ENCODE measurements at places on chromosomes 3 and 15.

DNA sequence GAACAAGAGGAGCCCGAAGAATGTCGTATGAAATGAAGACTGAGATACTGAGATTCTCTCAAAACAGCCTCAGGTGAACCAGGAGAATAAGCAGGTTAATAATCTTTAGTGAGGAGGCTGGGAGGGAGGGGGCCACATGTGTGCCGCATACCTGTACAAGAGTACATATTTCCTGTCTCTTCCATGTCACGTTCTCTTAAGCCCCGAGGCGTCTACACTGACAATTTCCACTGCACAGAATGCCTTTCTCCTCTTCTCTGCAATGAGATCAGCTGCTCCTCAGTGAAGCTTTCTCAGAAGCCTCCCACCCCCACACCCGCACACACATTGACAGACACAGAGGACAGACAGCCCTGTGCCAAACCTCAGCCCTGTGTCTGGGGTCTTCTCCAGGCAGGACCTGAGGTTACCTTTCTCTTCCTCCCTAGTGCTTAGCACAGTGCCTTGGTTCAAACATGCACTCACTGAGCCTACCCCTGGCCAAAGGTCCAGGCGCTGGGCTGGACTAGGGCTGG lies 55.4 kb downstream of the PDZRN3 start:
- DNase-seq: no peak

DNA sequence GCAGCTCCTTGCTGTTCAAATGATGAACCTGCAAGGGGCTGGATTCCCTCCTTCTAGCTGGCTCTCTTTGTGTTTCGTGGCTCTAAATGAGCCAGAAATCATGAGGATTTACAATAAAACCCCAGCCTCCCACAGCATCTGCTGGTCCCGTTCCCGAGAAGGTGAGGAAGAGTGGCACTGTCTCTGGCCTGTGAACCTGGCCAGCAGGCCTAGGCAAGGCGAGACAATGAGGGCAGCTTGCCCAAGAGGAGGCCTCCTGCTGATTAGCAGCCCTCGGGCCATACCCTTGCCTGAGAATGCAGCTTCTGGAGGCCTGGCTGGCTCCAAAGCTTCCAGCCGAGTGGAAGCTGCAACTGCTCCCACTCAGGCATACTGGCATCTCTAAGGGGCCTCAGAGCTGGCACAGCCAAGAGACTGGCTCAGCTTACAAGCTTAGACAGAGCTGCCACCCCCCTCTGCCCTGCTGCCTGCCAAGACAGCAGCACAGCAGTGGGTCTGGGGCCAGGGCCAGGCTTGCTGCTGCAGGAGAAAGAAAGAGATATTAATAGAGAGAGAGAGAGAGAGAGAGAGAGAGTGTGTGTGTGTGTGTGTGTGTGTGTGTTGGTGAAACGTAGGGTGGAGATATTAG lies 76.5 kb downstream of the HMG20A start:
- DNase-seq: no peak

GRCh38 chr3:32261545-32261944 lies 23.1 kb downstream of the CMTM8 start:
- no peak for DNase-seq

- DNase-seq: no peak
These were observed 45.4 kb downstream of the AMOTL2 start for GRCh38 chr3:134328846-134329245.

GRCh38 chr15:95470529-95470928 lies 860.0 kb upstream of the NR2F2 start:
- no peak for DNase-seq

DNA sequence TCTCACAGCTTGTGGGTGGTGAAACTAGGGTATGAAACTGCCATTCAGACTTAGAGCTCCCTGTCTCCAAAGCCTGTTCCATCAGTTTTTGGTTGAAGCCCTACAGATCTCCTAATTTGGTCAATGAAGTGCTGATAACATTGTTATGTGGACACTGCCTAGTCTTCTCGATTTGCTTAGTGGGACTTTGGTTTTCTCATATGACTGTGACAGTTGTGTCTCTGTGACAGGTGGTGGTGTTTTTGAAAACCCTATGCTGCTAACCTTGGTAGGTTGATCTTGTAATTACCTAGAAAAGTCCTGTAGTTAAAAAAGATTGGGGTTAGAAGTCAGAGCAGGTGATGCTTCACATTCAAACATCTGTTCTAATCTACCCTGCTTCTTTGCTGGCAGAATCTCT lies 9.2 kb downstream of the PPM1L start:
- no peak for DNase-seq

- no peak for DNase-seq
These were observed 56.2 kb downstream of the NBEAL2 start for GRCh38 chr3:47035645-47036044.

- DNase-seq: no peak
These were observed 229.9 kb downstream of the SV2B start for GRCh38 chr15:91329914-91330313.

DNA sequence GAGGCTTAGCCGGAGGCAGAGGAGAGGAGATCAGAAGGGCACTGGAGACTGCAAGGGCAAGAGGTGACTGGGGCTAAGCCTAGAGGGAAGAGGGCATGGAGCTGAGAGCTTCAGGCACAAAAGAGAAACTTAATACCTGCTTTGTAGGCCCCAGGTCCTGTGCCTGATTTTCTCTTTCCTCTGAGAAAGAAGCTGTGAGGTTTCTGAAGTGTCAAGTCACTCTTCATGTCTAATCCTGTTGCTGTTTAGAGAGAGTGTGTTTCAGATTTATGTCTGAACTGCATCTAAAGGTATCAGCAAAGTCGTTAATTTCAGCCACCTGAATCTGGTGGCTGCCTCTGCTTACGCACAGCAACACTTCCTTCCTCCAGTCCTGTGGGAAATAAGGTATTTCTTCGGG lies 106.9 kb upstream of the RNU6-1 start:
- DNase-seq: no peak

DNA sequence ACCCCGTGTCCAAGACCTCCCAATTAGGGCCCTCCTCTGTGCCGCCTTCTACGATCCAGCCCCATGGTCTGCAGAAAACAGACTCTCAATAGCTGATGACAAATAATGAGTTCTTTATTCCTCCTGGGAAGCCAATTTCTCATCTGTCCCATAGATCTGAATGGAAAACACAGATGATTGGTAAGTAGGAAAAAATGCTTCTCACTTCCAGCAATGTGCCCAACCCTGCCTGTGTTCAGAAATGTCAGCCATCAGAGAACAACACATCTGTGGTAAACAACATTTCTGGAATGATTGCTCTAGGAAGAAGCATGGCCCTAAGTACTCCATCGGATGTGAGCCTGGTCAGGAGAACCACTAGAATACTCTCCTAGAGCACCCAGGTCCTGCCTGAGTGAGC lies 240.5 kb upstream of the HES1 start:
- no peak for DNase-seq

DNA sequence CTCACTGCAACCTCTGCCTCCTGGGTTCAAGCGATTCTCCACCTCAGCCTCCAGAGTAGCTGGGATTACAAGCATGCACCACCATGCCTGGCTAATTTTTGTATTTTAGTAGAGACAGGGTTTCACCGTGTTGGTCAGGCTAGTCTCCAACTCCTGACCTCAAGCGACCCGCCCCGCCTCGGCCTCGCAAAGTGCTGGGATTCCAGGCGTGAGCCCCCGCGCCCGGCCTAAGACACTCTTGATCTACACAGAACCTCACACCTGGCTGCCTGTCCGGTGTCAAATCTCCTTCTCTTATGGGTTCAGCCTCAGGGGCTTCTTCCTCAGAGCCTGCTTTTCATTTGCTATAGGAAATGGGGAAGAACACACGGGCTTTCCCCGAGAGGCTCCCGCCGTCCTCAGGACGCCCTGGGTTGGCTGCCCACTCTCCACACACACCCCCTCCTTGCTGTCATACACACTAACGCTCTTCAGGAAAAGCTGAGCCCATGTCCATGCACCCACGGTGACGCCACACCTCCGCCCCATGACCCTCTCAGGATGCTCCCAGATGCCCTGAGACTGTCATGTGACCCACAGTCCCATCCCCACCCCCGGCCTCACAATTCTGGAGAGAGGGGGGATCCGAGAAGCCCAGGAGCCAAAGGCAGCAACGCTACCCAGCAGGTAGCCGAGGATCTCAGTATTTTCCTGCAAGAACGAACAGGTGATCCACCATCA lies 10.4 kb downstream of the TMEM44 start:
- no peak for DNase-seq

DNA sequence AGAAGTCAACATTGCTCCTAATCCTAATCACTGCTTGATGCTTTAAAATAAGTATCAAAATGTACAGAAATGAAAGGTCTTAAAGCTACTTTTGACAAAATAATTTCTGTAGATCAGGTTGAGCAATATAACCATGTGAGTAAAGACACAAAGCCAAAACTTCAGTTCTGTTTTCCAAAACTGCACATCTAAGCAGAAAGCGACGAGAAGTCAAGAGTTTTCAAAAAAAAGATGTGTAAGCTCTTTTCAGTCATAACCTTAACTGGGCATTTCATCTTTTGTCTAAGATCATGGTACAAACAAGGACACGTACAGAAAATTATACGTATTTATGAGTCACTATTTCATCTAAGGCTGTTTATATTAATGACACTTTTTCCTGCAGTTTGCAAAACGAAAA lies 608.8 kb downstream of the FOXP1 start:
- DNase-seq: no peak

DNA sequence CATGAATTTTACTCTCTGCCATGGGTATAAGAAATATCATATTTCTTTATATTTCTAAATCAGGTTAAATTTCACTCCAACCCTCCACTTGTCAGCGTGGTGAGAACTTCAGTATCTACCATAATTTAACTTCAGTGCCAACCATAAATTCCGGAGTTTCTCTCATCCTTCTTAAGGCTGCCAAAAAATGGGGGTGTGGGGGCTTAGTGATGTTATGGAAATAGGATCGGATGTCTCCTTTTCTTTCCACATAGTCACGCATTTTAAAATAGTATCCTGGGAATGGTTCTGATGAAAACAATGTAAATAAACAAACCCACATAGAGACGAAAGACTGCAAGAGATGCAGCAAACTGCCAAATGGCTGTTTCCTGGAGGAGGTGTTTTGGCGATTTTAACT lies 12.9 kb upstream of the FAM3D start:
- DNase-seq: no peak

GRCh38 chr3:3816034-3816433 lies 16.8 kb downstream of the LRRN1 start:
- no peak for DNase-seq

GRCh38 chr3:32097768-32098167 lies 8.7 kb upstream of the GPD1L start:
- no peak for DNase-seq

GRCh38 chr3:177812492-177812891 lies 615.2 kb upstream of the TBL1XR1 start:
- no peak for DNase-seq

DNA sequence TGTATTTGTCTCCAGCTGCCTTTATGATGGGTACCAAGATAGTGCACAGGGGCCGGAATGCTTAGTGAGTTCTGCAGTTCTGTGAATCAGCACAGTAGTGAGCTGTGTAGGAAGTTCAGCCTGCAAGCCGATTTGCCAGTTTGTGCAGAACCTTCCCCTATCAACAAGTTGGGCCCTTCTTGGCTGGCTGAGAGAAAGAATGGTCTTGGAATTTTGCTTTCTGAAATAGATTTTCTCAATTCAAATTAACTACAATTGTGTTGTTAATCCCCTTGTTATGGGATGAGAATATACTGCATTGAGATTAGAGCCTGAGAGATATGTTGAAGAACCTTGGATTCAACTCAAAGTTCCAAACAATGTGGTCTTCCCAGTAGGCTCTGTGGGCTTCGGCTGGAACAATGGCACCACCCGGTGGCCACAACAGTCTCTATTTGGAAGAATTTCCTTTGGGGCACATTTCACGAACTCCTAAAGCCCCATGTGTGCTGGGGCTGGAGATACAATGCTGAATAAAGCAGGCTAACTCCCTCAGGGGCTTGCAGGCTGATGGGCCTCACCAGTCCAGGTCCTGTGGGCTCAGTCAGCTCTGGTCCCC lies 59.1 kb downstream of the TRIM42 start:
- DNase-seq: no peak

- no peak for DNase-seq
These were observed 57.9 kb upstream of the SELENOK start for GRCh38 chr3:53949541-53949940.

DNA sequence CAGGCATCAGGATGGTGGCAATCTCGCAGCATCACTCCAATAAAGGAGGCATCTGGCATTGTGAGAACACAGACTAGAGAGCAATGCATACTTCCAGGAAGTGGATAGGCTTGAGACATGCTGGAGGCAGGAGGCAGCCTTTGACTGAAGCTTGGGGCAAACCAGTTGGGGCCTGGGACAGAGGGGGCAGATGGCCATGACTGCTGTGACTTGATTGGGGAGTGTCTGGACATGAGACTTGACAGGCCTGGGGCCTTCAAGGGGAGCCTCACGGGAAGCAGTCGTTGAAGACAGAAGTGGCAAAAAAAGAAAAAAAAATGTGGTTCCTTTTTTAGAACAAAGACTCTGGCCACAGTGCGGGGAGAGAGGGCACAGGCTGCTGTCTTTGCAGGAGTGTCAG lies 44.7 kb upstream of the CHRNA7 start:
- no peak for DNase-seq

GRCh38 chr3:147914532-147914931 lies 505.4 kb downstream of the ZIC1 start:
- DNase-seq: no peak

DNA sequence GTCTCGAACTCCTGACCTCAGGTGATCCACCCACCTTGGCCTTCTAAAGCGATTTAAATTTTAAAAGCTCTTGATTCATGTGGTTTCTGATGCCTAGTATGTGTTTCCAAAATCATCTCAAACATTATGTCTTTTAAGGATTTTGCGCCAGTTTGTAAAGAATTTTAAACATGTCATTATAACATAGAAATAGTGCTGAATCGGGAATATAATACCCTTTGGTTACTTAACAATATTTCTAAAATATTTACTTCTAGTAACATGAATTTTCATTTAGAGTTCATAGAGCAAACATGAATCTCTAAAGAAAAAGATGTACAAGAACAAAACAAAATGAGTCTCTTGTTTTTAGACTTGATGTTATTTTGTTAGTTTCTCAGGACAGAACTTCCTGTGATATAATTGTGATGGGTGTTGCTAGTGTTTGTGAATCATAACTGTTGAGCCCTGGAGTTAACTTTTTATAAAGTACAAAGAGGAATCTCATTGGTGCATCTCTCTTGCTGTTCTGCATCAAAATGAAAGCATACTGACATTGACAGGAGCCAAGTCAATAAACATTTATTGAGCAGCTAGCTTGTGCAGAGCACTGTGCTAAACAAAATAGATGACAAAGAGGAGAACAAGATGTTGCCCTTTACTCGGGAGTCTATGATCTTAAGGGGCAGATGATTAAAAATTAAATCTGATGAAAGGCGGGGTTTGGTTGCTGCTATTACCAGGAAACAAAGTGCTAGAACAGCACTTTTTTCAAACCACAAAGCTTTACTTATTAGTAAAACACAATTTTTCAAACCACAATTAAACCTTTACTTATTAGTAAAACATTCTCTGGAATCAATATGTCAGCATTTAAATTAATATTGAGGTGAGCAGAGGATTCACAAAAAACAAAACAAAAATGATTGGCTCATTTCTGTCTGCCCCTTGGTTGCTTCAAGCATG lies 73.4 kb downstream of the MME start:
- no peak for DNase-seq

GRCh38 chr3:24905266-24905665 lies 410.6 kb upstream of the THRB start:
- no peak for DNase-seq
